ENCODE measurements at places on chromosomes 11 and 22.

- no peak for DNase-seq
These were observed 120.5 kb downstream of the CACNA1I start for GRCh38 chr22:39690881-39691605.

GRCh38 chr22:34102633-34103032 lies 182.4 kb upstream of the LARGE1 start:
- no peak for DNase-seq

DNA sequence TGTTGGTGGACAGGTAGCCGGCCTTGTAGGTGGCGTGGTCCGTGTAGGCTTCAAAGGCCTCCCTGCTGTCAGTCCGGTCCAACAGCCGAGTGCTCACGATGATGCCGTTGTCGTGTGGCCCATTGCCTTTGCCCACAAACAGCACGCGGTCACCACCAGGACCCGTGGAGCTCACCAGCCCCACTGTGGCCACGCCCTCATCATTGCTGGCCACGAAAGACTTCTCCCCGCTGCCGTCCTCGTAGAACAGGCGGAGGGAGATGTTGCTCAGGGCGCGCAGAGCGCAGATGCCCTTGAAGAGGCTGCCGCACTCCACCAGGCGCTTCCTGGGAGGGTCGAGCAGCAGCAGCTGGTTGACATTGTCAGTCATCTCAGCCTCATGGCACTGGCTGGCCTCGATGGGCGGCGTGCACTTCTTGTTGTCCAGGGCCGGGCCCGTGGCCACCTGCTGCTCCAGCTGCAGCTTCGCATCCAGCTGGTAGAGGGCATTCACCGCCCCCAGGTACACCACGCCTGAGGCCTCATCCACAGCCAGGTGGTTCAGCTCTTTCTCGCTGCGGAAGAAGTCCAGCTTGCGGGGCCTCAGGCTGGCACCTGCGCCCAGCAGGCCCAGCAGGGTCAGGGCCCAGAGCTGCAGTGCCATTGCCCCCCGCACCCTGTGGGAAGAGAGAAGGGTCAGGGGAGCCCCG lies 17.4 kb downstream of the PLXNB2 start:
- no peak for DNase-seq

- DNase-seq = no peak
These were observed 379.7 kb downstream of the NTM start for GRCh38 chr11:131750152-131750551.

DNA sequence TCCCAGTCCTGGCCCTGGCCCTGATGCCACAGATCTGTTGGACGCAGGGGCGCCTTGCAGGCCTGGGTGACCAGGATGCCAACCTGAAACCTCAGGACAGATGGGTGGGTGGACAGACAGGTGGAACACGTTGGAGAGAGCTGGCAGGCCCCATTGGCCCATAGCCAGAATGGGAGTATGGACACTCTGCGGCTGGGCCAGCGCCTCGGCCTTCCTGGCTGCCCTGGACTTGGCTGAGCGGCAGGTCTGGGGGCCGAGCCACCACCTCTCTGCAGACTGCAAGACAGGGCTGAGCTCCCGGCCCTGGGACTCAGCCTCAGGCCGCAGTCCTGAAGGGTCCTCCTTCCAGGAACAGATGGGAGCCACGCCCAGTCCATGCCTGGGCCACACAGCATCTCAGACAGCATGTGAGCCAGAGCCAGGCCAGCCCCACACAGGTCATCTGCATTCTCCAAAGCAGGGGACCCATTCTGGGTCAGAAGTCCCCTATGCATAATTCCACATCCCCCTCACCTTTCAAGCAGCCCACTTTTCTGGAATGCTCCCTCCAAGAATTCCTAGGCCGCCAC lies 14.1 kb downstream of the WNT7B start:
- no peak for DNase-seq

DNA sequence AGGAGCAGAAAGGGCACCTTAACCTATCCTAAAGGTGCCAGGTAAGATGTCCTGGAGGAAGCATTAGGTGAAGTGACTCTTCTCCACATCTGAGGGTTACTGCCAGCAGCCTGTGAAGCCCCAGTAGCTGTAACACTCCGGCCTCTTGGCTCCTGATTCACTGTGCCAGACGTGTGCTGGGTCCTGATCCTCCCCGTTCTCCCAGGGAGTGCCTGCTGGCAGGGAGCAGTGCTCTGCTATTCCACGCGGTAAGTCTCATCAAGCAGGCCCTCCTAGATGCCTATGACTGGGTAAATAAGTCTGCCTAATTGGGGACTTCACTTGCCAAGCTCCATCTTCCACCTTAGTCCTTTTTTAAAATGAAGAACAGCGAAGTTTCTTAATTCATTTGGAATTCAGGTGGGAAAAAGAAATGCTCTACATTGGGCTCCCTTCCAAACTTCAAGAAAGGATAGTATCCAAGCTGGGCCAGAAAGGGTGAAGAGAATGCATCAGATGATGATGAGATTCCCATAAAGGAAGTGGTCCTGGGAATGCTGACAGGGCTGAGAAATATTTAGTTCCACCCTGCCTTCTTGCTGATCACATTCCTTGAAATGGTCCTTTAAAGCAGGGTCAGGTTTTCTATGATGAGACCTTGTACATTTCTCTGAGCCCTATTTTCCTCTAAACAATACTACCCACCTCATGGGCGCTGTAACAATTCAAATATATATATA lies 188.0 kb downstream of the MAML2 start:
- no peak for DNase-seq

DNA sequence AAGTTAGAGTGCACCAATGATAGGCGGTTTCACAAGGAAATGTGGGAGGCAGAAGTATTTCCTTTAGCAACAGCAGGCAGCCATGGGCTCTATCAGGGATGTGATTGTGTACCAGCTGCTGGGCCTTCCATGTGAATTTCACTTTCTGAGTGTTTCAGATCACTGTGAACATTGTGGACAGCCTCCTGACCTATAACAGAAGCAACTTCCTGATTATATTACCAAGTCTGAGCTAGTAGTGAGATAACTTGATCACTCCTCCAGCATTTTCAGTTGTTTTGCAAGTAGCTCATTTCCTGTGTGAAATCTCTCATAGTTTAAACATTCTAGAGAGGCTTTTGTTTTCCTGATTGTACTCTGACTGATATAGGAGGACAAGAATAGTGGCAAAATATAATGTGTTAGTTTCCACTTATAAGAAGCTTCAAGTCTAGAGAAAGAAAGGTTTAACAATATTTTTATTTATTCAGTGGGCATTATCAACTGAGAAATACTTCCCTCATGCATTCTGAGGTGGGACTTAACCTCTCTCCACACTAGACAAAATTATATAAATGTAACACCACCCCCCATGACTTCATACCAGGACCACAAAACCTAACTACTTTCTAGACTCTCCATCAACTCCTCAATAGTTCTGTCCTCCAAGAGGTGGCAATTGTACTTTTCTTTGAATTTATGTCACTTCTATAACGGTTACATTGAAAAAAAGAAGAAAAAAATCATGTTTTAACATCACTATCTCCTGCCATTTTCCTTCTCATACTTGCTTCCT lies 184.2 kb upstream of the LUZP2 start:
- no peak for DNase-seq

- DNase-seq = no peak
These were observed 27.4 kb downstream of the RPL3 start for GRCh38 chr22:39292031-39292462.

DNA sequence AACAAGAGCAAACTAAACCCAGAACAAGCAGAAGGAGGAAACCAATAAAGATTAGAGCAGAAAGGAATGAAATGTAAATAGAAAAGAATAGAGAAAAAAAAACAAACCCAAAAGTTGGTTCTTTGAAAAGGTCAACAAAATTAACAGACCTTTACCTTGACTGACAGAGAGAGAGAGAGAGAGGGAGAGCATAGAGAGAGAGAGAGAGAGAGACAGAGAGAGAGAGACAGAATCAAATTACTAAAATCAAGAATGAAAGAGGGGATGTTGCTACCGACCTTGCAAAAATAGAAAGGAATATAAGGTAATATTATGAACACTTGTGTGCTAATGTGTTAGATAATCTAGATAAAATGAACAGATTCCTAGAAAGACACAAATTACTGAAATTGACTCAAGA lies 22.6 kb upstream of the AMPD3 start:
- no peak for DNase-seq

DNA sequence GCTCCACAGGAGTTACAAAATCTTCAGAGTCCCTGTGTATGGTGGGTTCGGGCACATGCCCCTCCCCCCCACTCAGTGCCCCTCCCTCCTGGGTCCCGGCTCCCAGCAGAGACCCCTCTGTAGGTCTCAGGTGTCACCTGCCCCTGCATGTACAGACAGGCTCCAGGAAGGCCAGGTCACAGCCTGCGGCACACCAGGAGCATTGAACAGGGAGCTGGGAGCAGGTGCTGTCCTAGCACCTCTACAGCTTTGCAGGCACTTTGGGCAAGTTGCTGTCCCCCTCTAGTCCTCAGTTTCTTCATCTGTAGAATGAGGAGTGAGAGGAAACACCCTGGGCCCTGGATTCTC lies 80.1 kb upstream of the RTL6 start:
- no peak for DNase-seq

DNA sequence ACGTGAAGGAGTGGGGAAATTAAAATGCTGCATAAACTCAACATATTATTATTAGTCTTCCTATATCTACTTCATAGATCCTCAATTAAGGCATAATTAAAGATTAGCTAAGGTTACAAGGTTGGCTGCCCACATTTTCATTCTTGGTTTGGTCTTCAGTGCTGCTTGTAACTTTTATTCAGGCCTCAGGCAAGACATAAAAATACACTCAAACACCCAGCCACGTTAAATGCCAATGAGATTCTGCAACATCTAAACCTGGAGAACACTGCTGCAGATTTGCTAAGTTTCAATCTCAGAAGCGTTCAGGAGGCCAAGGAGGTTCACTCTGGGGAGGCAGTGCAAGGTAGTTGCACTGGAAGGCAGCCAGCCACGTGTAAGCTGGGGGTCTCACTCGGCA lies 358.7 kb upstream of the NARS2 start:
- no peak for DNase-seq

GRCh38 chr11:100776212-100776896 lies 89.3 kb downstream of the ARHGAP42 start:
- no peak for DNase-seq

GRCh38 chr11:75246671-75247350 lies 6.2 kb downstream of the TPBGL start:
- DNase-seq = no peak

GRCh38 chr11:16807306-16807705 lies 68.9 kb downstream of the C11orf58 start:
- no peak for DNase-seq

- DNase-seq = no peak
These were observed 15.1 kb upstream of the OAF start for GRCh38 chr11:120195601-120196320.

DNA sequence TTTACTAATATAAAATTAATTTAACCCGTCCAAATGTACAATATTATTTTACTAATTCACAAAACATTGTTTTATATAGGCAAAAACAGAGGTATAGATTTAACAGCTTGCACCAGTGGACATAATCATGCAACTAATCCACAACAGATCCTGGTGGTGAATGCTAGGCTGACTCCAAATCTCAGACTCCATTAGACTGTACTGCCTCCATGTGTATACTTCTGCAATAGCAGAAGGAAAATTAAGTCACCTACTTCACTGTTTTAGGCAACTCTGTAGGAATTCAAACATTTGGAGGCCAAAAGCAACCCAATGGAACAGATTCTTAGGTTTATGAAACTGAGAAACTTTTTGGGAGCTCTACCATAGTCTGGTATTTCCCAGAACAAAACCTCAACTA lies 30.0 kb upstream of the RAB39A start:
- no peak for DNase-seq

- peak; percentile 43 for DNase-seq
These were observed 11.2 kb upstream of the IGLL1 start for GRCh38 chr22:23591201-23591791.

- DNase-seq = no peak
These were observed 77.9 kb upstream of the OR5AK2 start for GRCh38 chr11:56910785-56911184.

GRCh38 chr22:22936180-22936914 lies 48.7 kb downstream of the IGLL5 start:
- no peak for DNase-seq

DNA sequence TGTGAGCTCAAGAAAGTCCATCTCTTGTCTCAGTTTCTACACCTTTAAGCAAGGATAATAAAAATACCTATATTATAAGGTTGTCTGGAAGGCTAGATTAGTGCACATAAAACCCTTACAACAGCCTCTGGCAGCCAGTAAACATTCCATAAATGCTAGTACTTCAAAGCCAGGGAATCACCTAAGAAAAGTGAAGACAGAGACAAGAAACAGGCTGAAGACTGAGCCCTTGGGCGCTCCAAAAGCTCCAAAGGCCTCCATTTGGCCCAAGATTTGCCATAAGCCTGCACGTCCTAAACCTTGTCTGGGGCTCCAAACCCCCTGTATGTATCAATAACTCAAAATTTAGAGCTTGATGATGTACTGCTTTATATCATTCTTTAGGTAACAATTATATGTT lies 52.2 kb upstream of the AKIP1 start:
- DNase-seq = no peak

DNA sequence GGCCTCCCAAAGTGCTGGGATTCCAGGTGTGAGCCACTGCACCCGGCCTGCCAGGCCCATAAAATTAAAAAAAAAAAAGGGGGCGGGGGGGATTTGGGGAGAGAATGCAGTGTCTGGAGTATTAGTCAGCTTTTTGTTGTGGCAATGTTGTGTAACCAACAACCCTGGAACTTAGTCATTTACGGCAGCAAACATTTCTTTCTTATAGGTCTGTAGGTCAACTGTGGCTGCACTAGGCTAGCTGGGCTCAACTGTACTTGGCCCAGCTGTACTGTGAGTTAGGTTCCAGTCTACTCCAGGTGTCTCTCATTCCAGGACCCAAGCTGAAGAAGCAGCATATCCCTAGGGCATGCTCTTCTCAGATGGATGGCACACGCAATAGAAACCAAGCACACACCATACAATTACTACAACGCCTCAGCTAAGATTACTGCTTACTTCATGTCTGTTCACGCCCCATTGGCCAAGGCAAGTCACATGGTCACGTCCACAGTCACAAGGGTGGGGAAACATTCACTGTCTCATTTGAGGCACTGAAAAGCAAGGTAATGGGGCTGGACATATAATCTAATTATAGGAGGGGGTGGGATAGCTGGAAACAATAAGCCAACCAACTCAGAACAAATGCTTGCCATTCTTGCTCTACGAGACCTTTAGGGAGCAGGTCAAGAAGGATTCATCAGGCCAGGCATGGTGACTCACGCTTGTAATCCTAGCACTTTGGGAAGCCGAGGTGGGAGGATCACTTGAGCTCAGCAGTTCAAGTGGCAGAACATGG lies 10.4 kb upstream of the SPINDOC start:
- DNase-seq = no peak

GRCh38 chr22:49195636-49196035 lies 632.0 kb downstream of the BRD1 start:
- no peak for DNase-seq

GRCh38 chr22:50585781-50586180 lies 3.1 kb upstream of the CHKB start:
- no peak for DNase-seq

DNA sequence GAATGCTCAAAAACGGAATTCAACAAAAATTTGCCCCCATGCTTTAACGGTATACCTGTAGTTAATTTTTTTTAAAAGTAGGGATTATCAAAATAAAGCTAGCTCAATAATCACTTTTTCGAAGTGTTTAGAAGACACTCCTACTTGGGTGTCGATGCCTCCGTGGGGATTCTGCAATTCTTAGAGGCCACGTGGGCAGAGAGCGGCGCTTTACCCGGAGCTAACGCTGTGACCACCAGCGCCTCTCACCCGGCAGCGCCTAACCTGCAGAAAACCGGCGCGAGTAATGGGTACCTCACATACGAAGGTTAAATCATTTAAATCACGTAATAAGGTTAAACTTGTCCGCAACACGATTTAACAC lies 583 bp downstream of the TAF1D start:
- DNase-seq = peak; percentile 17
